Activated T-cell treated with anti-CD3 and anti-CD28 coated beads for 4 hours (primary cell): ENCODE measurements at places on chromosomes 4 and X.

GRCh38 chr4:84826681-84827080, 139.8 kb downstream of the WDFY3 start:
- DNase-seq = no peak

DNA sequence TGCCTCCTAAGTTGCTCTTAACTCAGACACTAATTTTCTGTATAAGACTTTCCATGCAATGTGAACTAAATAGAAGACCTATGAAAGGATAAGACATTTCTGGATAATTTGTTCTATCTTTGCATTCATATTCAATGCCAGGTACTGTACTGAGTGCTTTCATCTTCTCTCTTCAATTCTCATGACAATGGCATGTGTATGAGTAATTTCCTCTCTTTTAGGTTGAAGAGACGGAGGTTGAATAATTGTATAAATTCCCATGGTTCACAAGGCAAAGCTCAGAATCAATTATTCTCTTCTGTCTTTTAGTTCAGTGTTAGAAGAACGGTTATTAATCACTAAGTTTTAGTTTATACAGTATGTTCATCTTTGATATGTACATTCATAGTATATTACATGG, 29.3 kb upstream of the CFAP299 start:
- no peak for DNase-seq

DNA sequence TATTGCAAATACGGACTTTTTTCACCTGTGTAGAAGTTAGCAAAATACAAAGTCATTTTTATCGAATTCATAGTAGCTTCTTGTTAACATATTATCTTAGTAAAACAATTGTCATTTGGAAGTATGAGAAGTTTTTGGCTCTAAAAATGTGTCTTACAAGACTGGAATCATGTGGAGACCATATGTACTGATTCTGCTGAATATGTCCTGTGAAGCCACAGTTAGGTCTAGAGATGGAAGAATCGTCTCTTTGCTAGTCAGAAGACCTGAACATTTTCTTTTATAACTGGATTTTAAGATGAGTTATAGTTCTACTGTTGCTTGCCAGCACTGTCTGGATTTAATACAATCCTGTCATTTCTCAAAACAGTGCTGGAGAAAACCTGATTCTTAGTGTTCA, 29.0 kb downstream of the TMEM165 start:
- no peak for DNase-seq

- DNase-seq = no peak
Observed at GRCh38 chr4:55675196-55675793, 39.2 kb upstream of the NMU start.

DNA sequence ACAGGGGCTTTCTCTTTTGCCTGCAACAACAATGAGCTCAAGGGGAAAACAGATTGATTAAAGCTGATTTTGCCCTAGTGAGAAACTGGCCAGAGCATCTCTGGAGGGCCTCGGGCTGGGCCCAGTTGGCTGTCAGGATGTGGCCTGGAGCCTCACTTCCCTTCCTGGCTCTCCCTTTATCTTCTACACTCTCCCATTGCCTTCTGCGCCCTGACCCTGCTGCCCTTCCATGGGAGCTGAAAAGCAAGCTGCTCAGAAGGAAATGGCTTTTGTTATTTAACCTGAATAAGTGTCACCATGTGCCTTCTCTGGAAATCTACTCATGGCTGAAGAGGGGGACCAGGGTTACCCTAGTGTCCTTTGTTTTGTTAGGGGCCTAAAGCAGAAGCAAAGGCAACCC, 43.8 kb downstream of the NHSL2 start:
- no peak for DNase-seq

DNA sequence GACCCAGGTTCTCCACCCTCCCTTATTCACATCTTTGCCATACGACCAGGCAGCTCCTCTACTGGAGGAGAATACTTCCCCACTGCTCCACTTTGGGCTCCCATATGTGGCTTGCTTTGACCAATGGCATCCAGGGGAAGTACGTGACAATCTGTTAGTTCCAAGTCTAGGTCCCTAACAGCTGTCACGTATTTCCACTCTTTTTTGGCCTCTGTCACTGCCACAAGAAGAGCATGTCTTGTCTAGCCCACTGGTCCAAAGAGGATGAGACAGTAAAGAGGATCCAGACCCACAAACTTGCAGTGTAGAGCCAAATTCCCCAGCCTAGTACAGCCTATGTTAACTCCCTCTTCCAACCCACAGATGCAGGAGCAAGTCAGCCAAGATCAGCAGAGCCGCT, 49.7 kb upstream of the GATB start:
- no peak for DNase-seq

GRCh38 chr4:140141210-140141835, 12.7 kb downstream of the MAML3 start:
- DNase-seq = no peak

- DNase-seq = no peak
Observed at GRCh38 chr4:169361756-169362155, 91.0 kb upstream of the SH3RF1 start.

GRCh38 chr4:165905405-165906027, 32.5 kb downstream of the TLL1 start:
- no peak for DNase-seq

GRCh38 chr4:2515830-2516550, 20.5 kb upstream of the FAM193A start:
- DNase-seq = no peak

GRCh38 chrX:151789179-151789800, 54.7 kb downstream of the CNGA2 start:
- no peak for DNase-seq

GRCh38 chr4:16626945-16627344, 271.5 kb downstream of the LDB2 start:
- no peak for DNase-seq

GRCh38 chrX:64184396-64184795, 21.1 kb downstream of the AMER1 start:
- DNase-seq = no peak

DNA sequence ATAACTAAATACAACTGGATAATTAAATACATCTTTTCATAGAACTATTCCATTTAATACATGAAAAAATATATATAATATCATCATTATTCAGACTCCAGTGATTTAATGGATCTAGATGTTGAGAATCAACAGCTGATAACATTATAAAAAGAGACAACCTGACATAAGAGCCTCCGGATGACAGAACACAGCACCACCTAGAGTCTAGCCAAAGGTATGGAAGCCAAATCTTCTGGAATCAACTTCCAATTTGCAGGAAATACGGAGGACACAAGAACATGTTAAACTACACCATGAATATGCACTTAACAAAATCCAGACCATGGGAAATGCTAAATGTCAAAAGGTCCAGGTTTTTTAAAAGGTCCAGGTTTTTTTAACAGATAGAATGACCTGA, 55.0 kb downstream of the LRBA start:
- DNase-seq = no peak

- no peak for DNase-seq
Observed at GRCh38 chr4:123807866-123808265, 411.3 kb downstream of the SPRY1 start.

- DNase-seq = no peak
Observed at GRCh38 chr4:1464581-1465171, 58.4 kb upstream of the NKX1-1 start.

GRCh38 chr4:155999725-156000124, 46.1 kb upstream of the CTSO start:
- DNase-seq = no peak

DNA sequence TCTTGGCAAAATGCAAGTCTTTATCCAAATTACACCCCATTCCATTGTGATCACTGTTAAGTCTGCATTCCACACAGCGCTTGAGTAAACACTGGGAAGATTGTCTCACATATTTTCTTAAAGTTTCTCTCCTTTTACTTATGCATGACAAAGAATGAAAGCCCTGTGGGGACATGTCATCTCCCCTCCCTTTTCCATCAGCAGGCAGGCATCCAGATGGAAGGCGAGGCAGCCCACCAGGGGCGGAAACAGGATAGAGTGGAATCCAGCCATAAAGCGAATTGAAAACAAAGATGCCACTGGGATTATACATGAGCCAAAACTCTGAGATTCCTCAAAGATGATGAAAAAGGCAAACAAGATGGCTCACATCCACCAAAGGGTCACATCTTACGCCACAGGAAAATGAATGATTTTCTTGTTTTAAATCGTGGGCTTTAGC, 78.2 kb downstream of the AFAP1 start:
- no peak for DNase-seq

GRCh38 chr4:37561196-37561802, 124.9 kb downstream of the RELL1 start:
- DNase-seq = no peak

- no peak for DNase-seq
Observed at GRCh38 chr4:125390126-125390525, 75.4 kb downstream of the FAT4 start.

DNA sequence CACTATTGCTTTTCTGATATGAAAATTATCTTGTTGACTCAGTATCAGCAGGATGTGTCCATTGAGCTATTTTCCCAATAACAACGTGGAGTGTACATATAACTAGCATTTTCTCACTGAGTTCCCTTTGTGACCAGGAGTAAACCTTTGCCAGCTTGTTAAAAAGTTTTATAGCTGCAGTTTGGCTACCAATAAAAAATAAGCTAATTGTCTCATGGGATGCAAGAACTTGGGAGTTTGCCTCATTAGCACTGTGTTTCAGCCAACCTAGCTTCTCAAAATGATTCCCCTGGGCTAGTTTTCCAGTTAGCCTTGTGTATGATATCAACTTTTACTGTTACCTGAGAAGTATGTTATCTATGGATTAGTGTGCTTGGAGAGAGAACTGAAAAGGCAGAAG, 24.9 kb upstream of the ANXA5 start:
- no peak for DNase-seq

DNA sequence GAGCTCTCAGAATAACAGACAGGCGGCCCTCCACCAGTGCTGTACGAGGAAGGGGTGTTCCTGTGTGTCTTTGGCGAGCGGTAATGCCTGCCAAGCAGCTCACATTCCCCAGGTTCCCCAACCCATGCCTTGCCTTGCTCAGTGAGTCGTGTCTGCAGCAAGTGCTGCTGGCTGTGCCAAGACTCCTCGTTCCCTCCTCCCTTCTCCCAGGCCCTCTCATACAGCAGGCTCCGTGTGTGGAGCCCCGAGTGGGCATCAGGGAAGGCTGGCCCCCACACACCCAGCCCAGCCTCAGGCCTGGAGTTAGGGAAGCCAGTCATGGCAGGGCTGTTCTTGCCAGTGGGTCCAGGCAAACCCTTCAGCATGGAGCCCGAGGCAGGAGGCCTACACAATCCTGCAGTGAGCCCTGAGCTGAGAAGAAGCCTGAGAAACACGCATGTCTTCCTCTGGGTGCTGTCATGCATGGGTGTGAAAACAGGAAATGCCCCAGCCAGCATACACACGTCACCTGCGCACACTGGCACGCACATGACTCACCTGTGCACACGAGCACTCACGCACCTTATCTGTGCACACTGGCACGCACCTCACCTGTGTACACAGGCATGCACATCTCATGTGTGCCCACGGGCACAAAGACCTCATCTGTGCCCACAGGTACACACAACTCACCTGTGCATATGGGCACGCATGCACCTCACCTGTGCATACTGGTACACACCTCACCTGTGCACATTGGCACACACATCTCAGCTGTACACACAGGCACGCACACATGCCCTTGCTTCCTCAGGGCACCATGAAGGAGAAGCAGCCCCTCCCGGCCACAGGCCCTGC, 238.7 kb downstream of the DHRSX start:
- no peak for DNase-seq

DNA sequence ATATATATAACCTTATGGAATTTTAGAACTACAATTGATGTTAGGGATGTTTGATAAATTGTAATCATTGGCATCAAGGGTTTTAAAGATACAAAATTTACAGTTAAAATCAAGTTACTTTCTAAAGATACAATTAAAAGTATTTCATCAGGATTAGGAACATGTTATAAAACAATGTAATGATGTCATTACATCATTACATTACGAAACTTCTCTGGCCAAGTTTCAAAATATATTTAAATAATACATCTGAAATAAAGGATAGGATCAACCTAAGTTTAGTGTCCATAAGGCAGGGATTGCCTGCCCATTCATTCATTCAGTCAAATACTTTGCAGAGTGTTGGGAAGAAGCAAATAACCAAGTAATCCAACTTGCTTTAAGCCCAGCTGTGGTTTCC, 75.1 kb downstream of the TENM3 start:
- no peak for DNase-seq

- no peak for DNase-seq
Observed at GRCh38 chr4:170420255-170420693, 330.5 kb upstream of the AADAT start.

DNA sequence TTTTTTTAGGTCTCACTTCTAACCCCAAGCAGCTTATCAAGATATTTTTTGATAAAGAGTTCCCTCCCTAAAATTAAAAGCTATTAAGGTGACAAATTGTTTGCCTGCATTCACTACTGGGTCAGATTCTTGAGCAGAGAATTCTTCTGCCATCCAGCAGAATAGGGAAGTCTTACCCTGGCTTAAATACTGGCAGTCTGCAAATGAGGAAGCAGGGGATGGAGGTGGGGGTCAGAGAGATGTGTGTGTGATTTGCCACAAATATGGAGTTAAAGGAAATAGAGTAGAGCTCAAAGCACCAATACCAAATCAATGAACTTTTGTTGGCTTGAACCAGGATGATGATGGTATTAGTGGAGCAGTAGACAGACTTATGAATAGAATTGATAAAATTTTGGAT, 122.2 kb downstream of the ANXA5 start:
- no peak for DNase-seq

- DNase-seq = no peak
Observed at GRCh38 chr4:133146574-133147241, 2.4 kb upstream of the PCDH10 start.

- no peak for DNase-seq
Observed at GRCh38 chr4:26289401-26289800, 31.4 kb upstream of the RBPJ start.

DNA sequence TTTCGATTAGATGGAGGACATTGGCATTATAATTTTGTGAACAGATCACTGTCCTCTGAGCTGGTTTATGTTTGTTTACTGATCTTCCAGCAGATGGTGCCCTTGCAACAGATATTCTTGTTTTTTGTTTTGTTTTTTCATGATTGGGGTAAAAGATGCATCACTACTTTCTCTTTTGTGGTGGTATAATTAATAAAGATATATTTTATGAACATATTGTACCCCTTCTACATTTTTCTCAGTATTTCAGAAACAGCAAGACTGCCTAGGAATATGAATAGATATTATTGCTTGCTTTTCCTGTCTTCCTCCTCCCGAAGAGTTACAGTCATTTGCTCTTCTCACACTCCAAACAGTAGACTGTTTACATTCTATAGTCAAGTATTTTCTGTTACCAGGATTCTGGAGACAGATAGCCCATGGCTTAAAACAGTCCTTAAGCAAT, 905.2 kb downstream of the TRAM1L1 start:
- no peak for DNase-seq

- DNase-seq = no peak
Observed at GRCh38 chr4:189096717-189097116, 844.0 kb upstream of the FRG1 start.

GRCh38 chr4:120517966-120518365, 404.6 kb downstream of the PRDM5 start:
- DNase-seq = no peak

- no peak for DNase-seq
Observed at GRCh38 chrX:802846-803245, 172.3 kb downstream of the SHOX start.
